B cell (primary cell): ENCODE measurements at places on chromosomes 3 and 15.

DNA sequence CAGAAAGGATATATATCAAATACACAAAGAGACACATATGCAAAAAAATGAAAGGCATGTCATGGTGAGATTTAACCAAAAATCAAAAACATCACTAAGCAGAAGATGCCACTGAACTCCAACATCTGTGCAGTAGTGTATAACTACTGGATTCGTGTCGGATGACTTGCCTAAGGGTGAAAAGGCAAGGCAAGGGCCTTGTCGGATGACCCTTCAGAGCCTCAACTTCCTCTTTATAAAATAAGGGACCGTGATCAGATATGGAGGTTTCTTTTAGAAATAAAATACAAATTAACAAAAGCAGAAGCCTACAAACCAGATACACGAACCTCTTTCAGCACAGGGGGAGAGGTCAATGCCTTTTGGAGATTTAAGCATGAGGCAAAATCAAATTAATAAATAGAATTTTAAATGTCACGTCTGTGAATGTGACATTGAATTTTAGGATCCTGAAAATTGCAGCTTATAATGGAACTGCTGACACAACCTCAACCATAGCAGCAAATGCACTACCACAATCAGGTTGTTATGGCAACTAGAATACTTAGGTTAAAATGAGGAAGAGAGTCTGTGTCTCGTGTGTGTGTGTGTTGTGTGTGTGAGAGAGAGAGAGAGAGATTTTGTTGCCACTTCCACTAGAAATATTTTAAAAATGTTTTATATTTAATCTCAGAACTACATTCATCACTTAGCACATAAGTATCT, 8.3 kb upstream of the CHRM5 start:
- no peak for DNase-seq
- no peak overlapping the region for H3K27ac ChIP-seq
- no peaks in the 10 kb centered on the region for H3K27me3 ChIP-seq
- H3K36me3 ChIP-seq, result no peaks in the 10 kb centered on the region

GRCh38 chr3:65893631-65894030, 145.1 kb downstream of the MAGI1 start:
- H3K36me3 ChIP-seq, result no peaks in the 10 kb centered on the region
- no peak overlapping the region for H3K4me3 ChIP-seq
- no peaks in the 10 kb centered on the region for H3K4me1 ChIP-seq
- H3K27me3 ChIP-seq, result no peaks in the 10 kb centered on the region
- no peak for DNase-seq

GRCh38 chr15:48868023-48868422, 9.9 kb upstream of the EID1 start:
- peaks cover 32% of the 10 kb centered on the region for H3K27me3 ChIP-seq
- no peak overlapping the region for H3K4me3 ChIP-seq
- H3K36me3 ChIP-seq, result no peaks in the 10 kb centered on the region
- DNase-seq, result no peak
- H3K27ac ChIP-seq, result no peak overlapping the region
- no peaks in the 10 kb centered on the region for H3K4me1 ChIP-seq

GRCh38 chr3:25572919-25573385, 91.8 kb downstream of the TOP2B start:
- H3K4me1 ChIP-seq, result no peaks in the 10 kb centered on the region
- no peak overlapping the region for H3K27ac ChIP-seq
- no peaks in the 10 kb centered on the region for H3K36me3 ChIP-seq
- H3K4me3 ChIP-seq, result no peak overlapping the region
- no peaks in the 10 kb centered on the region for H3K27me3 ChIP-seq
- DNase-seq, result no peak

GRCh38 chr3:128845119-128845777, 34.2 kb upstream of the ACAD9 start:
- H3K27me3 ChIP-seq, result no peaks in the 10 kb centered on the region
- H3K27ac ChIP-seq, result no peak overlapping the region
- peak overlapping the region; percentile 70 for H3K4me3 ChIP-seq
- peak; percentile 22 for DNase-seq

DNA sequence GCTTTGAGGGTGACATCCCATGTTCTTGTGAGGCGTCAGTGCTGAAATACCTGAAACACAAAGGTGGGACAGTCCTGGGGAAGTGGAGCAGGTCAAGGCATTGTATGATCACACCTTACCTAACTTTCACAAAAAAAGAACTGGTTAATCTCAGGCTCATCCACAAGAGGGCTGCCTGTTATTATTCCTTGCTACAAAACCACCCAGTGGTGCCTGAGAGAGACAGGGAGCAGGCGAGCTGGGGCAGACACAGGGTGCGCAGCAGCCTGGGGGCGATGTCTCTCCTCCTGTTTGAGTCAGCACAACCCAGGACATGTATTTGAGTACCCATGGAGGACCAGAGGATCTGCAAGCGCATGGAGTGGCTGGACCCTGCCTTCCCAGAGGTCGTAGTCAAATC, 316.8 kb upstream of the ATP10A start:
- no peaks in the 10 kb centered on the region for H3K27me3 ChIP-seq
- H3K27ac ChIP-seq, result no peak overlapping the region
- no peaks in the 10 kb centered on the region for H3K4me1 ChIP-seq
- H3K4me3 ChIP-seq, result no peak overlapping the region
- no peak for DNase-seq

DNA sequence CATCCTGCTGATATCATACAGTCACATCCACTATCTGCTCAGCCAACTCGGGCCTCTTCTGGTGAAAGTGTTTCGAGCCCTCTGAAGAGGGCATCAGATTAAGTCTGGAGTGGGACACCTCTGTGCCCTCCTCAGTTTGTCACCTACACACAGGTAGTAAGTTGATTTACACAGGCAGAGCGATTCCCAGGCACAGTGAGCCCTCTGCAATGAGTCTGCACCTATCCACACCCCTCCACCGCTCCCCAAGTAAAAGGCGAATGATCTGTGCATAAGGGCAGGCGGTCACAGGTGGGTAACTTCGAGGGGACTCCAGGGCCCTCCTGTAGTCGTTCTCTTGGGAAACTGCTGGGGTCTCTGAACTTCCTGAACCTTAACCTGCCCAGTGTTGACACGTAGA, 152.0 kb downstream of the ATP10A start:
- H3K27ac ChIP-seq, result no peak overlapping the region
- H3K4me3 ChIP-seq, result no peak overlapping the region
- H3K36me3 ChIP-seq, result no peaks in the 10 kb centered on the region
- peaks cover 1% of the 10 kb centered on the region for H3K27me3 ChIP-seq
- no peaks in the 10 kb centered on the region for H3K4me1 ChIP-seq
- no peak for DNase-seq
